Amniotic stem cell (primary cell): ENCODE measurements at places on chromosomes 5 and 9.

- DNase-seq, result no peak
Observed at GRCh38 chr9:135521608-135522095, 412 bp downstream of the LCN1 start.

DNA sequence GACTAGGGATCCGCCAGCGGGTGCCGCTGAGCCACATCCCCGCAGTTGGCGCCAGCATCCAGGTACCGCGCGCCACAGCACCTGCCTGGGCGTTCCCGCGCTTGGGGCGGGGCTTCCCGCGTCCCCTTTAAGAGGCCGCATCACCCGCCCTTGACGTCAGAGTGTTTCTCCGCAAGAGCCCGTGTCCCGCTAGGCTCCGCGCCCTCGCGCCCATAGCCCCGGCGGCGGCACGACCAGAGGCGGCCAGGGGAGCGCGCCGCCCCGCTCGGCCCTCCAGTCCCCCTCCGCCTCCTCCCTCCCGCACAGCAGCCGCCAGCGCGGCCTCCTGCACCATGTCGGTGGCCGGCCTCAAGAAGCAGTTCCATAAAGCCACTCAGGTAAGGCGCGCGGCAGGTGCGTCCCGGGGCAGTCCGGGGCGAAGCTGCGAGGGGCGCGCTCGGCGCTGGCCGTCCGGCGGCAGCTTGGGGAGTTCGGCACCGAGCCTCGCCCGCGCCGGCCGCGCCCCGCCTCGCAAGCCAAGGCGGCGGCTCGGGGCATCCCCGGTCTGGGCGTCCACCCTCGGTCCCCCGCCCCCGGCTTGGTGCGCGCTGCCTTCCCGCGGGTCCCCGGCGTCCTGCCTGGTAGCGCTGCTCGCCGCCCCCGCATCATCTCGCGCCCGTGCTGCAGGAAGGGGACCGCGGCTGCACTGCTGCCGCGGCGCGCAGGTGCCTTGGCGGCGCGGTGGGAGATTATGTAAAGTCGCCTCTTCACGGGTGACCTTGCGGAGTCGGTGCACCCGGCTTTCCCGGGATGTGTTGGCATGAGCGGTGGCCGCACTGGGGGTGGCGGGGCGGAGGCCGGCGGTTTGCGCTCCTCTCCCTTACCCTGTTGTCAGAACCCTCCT is at the start of gene SH3GL2:
Gene SH3GL2 (plus strand): TSS at position 156 of the 883 bp plus-strand sequence.
- DNase-seq, result no peak

- no peak for DNase-seq
Observed at GRCh38 chr9:2717385-2717784, at the start of gene KCNV2. Gene KCNV2 (plus strand): TSS chr9:2717510. CDS start chr9:2717740, 230 bp downstream.

DNA sequence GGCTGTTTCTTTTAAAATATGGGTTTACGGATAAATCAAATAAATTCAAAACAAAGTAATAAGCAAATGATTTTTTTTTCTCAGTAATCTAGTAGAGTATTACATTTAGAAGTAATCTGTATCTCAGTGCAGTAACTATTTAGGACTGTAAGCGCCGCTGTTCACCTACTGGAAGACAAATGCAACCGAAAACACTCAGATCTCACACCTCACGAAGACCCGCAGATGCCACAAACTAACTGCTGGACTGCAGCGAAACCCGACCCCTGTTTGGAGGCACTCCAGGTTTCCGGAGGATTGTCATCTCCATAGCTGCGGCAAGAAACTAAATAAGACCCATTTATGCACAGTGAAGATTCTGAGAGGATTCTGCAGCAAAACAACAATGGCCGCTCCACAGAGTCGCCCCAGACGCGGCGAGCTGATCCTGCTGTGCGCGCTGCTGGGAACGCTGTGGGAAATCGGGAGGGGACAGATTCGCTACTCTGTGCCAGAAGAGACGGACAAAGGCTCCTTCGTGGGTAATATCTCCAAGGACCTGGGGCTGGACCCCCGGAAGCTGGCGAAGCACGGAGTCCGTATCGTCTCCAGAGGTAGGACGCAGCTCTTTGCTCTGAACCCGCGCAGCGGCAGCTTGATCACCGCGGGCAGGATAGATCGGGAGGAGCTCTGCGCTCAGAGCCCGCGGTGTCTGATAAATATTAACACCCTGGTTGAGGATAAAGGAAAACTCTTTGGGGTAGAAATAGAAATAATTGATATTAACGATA is at the start of gene PCDHGA8:
Gene PCDHGA8 (plus strand): TSS at position 205 of the 770 bp plus-strand sequence. CDS start 181 bp downstream, at position 386.
- no peak for DNase-seq

- no peak for DNase-seq
Observed at GRCh38 chr5:27944471-27944870, 906.1 kb upstream of the CDH9 start.

DNA sequence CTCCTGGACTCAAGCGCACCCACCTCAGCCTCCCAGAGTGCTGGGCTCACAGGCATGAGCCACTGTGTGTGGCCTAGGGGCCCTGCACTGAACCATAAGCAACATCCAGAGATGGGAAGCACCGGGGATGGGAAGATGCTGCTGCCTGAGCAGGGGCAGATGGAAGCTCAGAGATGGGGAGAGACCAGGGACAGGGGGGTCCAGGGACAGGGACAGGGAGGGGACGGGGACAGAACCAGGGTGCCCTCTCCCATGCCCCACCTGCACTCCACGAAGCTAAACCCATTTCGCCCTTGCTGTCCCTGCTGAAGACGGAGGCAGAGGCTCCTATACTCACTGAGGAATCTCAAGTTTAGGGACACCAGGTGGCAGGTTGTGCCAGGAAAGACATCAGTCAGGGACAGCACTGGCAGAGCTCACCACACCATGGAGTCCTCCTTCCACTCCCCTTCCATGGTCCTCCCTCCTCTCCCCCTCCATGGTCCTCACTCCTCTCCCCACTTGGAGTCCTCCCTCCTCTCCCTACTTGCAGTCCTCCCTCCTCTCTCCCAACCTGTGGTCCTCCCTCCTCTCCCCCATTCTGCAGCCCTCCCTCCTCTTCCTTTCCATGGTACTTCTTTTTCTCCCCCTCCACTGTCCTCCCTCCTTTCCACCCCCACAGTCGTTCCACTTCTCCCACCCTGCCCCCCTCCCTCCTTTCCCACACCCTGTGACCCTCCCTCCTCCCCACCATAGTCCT is 45.5 kb upstream of the LRRC14B start:
- no peak for DNase-seq

DNA sequence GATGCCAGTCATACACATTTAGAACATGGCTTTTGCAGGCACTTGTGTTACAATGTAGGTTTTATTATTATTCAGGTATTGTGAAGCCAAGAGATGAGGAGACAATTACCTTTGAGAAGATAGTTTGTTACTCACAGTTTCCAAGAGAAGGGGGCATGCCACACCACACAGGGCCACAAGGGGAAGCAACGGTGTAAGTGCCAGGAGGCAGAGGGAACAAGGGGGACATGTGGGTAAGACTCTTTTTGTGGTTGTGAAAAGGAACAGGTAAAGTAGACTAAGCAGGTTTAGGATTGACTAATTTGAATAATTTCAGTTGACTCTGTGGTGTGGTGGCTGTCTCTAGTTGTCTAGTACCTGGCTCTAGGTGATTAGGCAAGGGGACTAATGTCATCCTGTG is 191.2 kb downstream of the TRPM6 start:
- no peak for DNase-seq
